ENCODE measurements at places on chromosomes 5 and 9. TPM values are rescaled to one million over a fixed set of nuclear protein-coding genes. Genes with fewer than 3 reads are reported as not detected.

DNA sequence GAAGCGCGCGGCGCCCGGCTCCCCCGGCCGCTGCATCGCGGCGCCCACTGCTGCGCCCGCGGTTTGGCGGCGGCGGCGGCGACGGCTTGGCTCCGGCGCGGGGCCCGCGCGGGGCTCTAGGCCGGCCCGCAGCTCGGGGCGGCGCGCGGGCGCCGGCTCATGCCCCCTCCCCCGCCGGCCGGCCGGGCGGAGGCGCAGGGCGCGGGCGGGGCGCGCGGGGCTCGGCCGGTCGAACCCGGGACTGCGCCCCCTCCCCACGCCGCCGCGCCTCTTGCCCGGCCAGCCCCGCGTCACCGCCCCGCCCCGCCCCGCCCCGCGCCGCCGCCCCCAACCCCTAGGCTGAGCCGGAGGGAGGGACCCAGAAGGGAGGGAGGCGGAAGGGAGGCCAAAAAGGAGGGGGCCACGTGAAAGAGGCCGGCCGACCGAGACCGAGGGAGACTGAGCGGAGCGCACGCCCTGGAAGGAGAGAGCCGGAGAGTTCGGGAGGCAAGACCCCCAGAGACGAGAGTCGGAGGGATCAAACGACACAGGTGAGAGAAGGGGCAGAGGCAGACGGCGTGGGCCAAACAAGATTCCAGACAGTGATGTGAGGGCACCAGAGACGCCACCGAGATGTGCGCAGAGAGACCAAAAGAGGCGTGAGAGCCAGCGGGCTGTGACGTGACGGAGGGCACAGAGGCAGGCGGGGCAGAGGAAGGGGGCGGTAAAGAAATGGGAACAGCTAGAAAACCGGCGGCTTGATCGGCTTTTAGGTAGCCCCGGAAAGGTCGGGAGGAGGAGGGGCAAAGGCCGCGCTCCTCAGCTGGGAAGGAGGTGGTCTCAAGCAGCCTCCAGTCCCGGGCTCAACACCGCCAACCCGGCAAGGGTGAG lies at the start of gene BARX1:
BARX1 (minus strand) TSS at position 245 of the 870 bp plus-strand sequence; CDS start at position 36, 209 bp downstream.
- peak; percentile 67 for ATAC-seq

- ATAC-seq, result no peak
Measured at GRCh38 chr5:39340506-39340905, 23.8 kb downstream of the C9 start.

DNA sequence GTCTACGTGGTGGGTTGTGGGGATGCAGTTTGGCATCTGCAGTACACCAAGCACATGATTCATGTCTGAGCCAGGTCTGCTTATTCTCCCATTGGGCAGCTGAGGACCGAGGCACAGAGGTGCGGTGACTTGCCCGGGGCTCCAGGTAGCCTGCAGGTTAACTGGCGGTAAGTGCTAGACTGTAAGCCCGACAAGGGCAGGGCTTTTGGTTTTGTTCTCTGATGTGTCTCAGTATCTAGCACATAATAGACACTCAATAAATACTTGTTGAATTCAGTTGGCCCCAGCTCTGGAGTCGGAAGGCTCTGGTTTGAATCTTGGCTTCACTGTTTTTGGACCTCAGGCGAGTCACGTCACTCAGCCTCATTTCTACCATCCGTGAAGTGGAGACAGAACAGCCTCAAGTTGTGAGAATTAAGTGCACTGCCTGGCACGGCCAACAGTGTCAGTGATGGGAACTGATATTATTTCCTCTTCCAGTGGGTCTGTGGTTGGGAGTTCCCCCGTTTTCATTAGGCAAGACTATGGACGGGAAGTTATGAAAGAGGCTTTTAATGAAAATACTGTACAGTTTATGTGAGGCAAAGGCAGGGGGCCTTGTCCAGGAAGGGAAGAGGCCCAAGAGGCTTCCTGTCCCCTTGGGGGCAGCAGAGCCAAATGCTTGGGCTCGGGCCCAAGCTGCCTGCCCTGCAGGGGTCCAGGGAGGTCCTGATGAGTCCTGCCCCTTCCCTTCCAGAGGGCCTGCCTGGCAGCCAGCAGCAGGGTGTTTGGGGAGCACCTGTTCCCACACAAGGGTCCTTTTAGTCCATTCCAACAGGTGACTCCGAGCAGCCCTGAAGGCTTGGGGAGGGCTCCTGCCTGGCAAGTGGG lies 3.3 kb downstream of the PRELID1 start:
- ATAC-seq, result no peak

DNA sequence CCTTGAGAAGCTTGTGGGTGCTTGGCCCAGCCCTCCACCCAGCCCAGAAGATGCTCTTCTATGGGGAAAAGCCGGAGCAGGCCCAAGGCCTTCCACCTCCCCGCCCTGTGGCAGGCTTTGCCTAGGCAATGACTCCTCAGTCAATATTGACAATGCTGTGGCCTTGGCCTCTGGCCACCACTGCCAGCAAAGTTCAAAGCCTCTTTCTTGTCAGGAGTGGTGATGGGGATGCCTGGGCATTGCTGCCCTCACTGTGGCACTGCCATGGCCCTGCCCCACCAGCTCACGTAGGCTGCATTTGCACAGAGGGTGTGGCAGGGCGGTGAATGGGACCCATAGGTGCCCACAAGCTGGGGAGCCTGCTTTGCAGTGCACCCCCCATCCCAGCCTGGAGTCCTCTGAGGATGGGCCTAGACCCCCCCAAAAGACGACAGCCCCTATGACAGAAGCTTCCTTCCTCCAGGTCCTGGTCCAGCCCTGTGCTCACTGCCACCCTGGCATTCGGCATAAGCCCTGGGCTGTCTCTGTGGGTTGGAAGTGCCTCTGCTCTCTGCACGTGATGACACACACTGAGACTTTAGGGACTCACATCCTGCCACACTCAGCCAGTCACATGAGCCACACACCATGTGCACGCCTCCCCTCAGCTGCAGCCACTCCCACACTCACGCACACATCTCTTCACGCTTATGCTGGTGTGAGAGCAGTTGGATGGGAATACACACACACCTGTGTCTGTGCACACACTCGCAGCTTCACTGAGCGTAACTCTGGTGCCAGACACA lies 31.1 kb downstream of the MORN5 start:
- no peak for ATAC-seq

DNA sequence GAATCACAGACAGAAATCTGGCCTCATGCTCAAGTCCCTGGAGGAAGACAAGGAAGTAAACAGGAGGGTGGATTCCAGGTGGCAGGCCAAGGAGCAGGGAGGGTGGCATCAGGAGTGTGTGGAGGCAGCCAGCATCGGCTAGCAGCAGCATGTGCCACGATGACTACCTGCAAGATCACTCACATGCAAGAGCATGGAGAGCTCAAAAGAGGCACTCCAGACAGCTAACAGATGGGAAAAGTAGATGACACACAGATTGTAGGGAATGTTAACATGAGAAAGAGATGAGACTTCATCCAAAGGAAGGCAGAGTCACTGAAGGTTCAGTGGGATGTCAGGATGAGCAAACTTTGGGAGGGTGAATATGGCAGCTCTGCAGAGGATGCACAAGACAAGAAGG lies 104.3 kb downstream of the SEMA5A start:
- no peak for ATAC-seq

DNA sequence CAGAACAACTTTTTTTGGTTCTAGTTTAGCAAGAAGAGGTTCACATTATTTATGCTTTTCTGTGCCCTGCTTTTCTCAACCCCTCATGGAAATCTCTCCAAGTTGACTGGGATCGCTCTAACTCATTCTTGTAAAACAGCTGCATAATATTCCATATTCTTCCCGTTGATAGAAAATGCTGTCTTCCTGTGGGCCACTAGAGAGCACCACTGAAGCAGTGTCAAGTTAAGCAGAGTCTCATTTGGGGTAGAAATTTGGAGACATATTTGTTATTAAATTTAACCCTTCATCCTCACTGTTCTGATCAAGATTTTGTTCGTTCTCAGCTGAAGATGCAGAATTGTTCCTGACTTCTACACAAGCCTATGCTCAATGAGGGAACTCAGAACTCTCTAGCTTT lies 140.1 kb downstream of the CEMIP2 start:
- ATAC-seq, result no peak

- no peak for ATAC-seq
Measured at GRCh38 chr9:13360188-13360587, 80.7 kb upstream of the MPDZ start.

DNA sequence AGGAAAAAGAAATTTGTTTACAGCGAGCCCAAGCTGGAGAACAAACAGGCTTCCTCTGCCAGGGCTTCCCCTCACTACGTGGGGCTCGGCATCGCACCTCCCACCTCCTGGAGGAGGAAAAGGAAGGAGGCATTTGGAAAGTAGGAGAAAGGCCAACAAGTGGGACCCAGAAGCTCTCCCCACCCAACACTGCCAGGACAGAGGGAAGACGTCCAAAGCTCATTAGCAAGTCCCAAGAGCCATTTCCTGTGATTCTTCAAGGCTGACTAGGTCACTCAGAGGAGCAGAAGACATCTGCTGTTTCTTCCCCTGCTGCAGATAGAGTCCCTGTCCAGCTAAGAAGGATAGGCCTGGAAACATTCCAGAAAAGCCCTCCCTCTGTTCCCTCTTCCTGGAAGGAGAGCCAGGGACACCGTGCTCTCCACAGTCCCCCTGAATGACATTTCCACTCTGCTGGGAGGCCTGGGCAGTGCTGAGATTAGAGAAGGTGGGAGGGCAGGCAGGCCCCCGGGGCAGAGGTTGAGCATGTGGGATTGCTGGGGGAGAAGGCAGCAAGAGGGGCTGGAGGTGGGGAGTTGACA lies 57.0 kb upstream of the NEURL1B start:
- peak; percentile 76 for ATAC-seq

DNA sequence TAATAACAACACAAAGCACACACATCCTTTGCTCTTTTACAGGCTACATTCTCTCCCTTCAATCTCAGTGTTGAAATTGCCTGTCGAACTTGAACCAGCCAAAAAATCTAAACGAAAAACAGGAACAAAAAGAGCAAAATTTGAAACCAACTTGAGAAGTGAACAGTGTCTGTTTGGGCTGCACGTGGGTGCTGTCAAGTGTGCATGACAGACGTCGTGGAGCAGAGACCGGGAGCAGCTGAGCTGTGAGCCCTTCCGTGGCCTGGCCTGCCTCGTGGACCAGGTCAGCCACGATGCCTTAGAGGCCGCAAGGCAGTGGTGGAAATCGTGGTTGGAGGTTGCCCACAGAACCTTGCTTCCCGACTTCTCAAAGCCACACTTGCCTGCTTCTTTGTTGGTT lies 34.8 kb upstream of the DENND1A start:
- ATAC-seq, result no peak

DNA sequence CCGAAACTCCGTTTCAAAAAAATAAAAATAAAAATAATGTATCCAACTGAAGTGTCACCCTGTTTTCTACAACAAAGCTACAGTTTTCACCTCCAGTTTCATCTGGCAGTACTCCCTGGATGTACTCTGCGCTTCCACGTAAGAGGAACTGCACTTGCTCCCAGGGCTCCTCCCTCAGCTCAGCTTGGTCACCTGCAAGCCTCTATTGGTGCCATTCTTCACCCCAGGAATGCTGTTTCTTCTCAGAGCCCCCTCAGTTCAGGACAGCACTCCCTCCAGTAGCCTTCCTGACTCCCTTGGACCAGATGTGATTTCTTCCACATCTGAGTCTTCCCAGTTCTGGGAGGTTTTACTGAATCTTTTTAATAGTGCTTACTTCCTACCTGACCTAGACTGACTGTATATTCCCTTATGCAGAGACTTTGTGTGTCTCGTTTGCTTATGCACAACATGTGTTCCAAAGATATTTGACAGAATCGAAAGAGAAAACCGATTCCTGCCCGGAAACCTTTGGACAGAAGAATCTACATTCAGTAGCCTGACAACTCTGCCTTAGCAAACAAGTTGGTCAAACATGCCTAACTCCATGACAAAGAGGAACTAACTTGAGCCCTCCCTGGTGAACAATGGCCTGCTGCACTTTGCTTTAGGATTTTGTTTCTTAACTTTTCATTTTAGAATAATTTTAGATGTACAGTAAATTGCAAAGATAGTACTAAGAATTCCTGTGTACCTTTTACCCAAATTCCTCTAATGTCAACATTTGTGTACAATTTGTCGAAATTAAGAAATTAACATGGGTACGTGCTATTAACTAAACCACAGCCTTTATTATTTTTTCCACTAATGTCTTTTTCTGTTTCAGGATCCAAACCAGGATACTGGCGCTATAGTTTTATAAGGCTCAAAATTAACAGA lies 814 bp downstream of the CCDC125 start:
- no peak for ATAC-seq

DNA sequence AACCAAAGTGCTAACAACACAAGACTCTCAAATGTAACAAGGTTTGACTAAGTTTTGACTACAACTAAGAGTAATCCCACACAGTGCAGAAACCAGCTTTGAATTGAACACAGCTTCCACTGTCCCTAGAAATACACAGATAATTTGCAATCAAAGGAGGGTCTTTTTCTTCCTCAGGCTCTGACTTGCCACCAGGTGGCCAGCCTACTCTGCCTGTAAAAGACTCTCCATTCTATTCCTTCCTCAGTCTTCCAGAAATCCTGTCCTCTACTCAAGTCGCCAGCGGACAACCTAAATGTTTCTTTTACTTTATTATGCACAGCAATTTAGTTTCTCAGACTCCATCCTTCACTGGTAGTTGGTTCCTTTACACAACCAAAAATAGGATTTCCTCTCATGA lies 32.2 kb upstream of the MCTP1 start:
- no peak for ATAC-seq

INSL6 gene
- not detected for total RNA-seq

ANKRD18A gene
- not detected for total RNA-seq

FABP6 gene
- not detected for total RNA-seq

PCA3 gene
- total RNA-seq, result not detected

F2RL1 gene
- 3.4 TPM for total RNA-seq
